ENCODE measurements at places on chromosomes 11 and 22.

- no peak for DNase-seq
Observed at GRCh38 chr22:20748731-20749428, 25.0 kb upstream of the SERPIND1 start.

DNA sequence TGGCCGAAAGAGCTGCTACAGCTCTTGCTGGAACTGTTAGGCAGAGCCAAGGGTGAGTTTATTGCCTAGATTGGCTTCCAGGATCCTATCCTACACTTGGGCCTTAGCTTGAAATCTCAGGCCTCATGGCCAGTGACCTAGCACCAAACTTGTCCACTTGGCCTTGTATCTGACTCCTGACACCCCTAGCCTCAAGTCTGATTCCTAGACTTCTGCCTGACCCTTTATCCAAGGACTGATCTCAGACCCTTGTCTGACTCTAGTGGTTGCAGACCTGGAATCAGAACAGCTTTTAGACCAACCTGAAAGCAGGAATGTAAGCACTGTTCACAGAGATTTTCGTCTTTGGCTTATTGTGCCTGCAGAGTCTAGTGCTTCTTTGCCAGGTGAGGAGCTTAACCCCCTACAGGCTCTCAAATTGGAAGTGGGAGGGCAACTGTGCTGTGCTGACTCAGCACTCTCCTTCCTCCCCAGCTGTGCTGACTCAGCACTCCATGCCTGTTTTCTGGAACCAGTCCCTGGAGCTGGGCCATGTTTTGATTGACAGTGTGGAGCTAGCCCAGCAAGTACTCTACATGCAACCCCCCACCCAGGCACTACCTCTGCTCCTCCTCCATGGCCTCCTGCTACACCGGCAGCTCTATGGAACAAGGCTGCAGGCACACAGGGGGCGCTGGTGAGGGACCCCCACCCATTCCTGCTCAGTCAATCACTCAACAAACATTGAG is 35.1 kb downstream of the RRP8 start:
- no peak for DNase-seq

- DNase-seq = no peak
Observed at GRCh38 chr11:43788421-43788820, 92.2 kb upstream of the ALKBH3 start.

- DNase-seq = no peak
Observed at GRCh38 chr22:37500745-37501609, 14.8 kb upstream of the MFNG start.

- DNase-seq = no peak
Observed at GRCh38 chr11:32899438-32899837, 6.8 kb downstream of the QSER1 start.

- no peak for DNase-seq
Observed at GRCh38 chr11:132803436-132803835, 728.9 kb downstream of the OPCML start.

- DNase-seq = no peak
Observed at GRCh38 chr11:73072935-73073481, 69.1 kb downstream of the FCHSD2 start.

DNA sequence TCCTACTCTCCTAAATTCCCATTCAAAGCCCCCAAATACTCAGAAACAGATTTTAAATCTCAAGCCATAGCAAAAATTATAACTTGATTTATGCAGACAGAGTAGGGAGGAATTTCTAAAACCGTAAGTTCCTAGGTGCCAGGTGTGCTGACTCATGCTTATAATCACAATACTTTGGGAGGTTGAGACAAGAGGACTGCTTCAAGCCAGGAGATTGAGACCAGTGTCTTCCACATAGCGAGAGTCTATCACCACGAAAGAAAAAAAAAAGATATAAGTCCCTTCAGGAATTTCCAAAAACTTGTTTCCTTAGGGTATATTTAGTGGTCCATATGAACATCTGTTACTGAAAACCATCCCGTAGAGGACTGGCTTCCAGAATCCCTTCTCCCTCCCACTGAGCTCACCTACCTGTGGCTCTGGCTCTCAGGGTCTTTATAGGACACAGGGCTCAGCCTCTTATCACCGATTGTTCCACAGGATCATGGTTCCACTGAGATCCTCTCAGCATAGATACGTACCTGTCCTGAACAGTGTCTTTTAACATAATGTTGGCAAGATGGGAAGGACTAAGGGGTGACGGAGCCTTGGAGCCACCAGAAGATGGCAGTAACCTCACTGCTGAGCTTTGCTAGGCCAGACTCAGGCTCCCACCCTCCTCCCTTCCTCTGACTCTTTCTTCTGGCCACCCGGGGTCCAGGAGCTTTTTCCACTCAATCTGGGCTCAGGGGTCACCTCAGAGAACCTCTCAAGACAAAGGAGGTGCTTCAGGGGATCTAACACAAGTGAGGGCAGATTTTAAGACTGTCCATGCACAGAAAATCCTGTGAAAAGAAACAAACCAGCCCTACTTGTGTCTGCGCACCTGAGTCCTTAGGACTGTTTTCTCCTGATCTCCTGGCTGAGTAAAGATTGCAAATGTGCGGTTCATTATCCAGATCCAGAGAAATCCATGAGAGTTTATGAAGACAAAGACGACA is 117.5 kb upstream of the TOP3B start:
- DNase-seq = no peak

DNA sequence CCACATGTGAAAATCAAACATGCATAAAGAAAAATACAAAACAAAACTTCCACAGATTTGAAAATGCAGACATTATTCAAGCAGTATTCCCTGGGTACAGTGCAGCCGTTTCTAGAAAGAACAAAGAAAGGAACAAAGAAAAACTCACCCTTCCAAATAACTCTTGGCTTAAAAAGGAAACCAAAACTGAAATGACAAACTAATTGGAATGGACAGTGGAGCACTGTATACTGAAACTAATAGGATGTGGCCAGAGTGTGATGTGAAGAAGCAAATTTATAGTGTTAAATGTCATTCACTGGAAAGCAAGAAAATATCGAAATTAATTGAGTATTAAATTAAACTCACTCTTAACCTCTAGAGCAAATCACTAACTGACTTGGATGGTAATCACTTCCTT is 55.4 kb downstream of the QSER1 start:
- no peak for DNase-seq

- DNase-seq = no peak
Observed at GRCh38 chr11:63920126-63920938, 3.4 kb upstream of the RCOR2 start.

- DNase-seq = no peak
Observed at GRCh38 chr11:131581046-131581445, 210.6 kb downstream of the NTM start.

DNA sequence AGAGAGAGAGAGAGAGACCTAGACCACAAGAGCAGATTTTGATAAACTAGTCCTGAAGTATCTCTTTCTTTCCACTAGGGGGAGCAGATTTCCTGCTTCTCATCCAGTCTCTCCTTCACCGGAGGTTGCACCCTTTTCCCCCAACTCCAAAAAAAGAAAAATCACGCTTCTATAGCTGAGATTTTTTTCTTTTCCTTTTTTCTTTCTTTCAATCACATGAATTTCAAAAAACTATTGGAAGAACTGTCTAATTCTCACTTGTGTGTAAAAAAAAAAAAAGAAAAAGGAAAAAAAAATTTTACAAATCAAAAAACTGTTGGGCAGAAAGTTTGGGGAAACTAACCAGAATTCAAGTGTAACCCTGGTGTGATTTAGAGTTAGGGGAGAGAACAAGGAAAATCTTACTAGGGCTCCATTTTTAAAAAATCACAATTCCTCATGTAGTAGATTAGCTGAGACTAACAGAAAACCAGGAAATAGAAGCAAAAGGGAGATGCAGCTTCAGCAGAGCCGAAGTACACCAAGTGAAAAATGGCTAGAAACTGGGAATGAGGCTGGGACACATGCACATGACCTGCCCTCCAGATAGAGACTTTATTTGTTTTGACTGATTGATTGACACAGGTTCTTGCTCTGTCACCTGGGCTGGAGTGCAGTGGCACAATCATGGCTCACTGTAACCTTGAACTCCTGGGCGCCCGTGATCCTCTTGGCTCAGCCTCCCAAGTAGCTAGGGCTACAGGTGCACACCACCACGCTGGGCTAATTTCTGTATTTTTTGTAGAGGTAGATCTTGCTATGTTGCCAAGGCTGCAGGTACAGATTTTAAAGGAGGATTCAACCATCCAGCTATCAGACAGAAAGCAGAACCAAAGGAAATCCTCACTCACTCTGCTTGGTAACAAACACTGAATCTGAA is 27.1 kb downstream of the SDHD start:
- no peak for DNase-seq

DNA sequence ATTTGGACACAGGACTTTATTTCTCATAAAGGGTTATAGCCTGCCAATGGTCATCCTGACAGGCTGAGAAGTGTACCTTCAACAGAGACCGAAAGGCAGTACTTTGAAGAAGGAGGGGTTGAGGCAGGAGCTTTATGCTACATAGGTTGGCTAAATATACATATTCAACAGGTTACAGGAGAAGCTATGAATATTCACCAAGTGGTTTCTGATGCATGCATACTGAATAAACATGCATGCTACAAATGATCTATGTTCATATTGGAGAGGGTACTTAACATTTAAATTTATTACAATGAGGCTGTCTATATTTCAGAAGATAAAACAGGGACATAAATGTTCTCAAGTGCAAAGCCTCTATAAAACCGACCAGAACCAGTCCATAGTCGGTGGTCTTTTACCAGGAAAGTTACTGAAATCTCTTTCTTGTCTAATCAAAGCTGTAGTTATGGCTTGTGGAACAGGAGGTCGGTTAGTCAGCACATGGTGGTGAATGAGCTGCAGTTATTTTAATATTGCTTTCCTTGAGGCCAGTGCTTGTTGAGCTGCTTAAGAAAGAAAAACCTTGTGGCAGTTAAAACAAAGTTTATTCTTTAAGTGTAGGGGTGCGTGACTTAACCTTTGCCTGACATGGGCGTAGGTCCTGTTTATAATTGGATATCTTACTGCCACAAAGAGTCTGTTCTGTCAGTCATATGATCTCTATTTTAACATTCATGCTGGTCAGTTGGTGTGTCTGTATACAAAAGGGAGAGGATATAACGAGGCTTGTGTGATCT is 19.5 kb downstream of the CNTF start:
- DNase-seq = no peak

GRCh38 chr11:11458485-11458884 is 105.4 kb upstream of the CSNK2A3 start:
- DNase-seq = no peak

GRCh38 chr22:17830043-17830961 is 56.0 kb upstream of the BID start:
- peak; percentile 32 for DNase-seq

GRCh38 chr11:34749666-34750659 is 129.1 kb downstream of the EHF start:
- no peak for DNase-seq

GRCh38 chr11:78390809-78391208 is 26.8 kb downstream of the GAB2 start:
- no peak for DNase-seq

DNA sequence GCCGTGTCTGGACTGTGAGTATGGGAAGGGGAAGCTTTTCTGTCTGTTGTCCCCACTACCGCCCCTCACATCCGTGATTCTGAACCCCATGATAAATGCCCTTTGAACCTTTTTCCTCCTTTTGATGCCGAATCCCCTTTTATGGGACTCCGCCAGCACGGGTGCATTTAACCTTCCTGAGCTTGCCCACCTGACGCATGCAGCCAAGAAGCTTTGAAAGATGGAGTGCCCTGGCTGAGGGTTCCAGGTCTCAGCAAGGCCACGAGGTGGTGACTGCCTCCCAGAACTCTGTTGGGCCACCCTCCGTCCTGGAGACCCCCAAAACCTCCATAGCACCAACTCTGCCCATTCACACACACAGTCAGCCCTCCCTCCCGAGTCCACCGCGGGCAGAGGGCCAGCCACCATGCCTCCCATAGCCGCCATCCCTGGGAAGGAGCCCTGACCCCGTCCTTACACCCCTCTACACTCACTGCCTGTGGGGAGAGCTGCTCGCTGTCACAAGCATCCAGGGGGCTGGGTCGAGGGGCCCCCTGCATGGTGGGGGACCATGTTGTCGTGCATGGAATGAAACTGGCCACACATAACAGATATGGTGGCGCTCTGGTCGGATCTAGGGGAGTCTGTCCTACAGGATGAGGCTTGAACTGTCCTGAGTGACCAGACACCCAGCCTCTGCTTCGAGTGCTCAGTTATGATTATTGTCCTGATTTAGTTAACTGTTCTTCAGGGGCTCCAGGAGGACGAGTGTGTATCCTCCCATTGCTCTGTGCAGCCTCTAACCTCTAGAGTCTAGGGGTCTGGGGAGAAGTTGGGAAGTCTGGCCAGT is 822 bp upstream of the COMT start:
- DNase-seq = no peak

- DNase-seq = no peak
Observed at GRCh38 chr11:121032546-121032945, 8.6 kb downstream of the TBCEL start.

GRCh38 chr11:66693356-66694055 is 15.8 kb upstream of the RBM4B start:
- no peak for DNase-seq

GRCh38 chr11:43359422-43359818 is 700 bp downstream of the TTC17 start:
- DNase-seq = no peak

DNA sequence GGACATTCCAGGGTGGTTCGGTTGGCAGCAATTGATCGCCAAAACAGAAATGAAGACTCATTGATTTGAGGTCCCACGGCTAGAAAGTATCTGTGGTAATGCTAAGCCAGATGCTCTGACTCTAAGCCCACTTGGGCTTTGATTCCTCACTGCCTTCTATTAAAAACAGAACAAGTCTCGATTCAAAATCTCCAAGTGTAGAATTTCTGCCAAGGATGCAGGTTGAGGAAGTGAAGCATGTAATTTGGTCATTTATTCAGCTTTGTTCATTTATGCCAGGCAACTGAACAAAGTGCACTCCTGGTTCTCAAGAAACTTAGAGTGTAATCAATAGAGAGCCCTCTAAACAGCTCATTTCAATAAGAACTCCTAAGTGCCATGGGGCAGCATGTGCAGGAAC is 2.3 kb upstream of the CEP295 start:
- DNase-seq = no peak
